ENCODE measurements at places on chromosomes 6 and 20.

DNA sequence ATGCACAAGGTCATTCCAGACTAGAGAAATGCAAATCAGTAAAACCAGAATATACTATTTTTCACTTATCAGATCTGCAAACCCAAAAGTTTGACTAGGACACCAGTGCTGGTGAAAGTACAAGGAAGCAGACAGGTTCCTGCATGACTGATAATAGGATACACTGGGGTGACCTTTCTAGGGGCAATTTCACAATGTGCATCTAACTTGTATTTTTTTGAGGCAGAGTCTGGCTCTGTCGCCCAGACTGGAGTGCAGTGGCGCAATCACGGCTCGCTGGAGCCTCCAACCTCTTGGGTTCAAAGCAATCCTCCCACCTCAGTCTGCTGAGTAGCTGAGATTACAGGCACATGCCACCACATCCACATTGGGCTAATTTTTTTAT, 11.4 kb downstream of the COMMD7 start:
- no peak for DNase-seq

GRCh38 chr6:84052204-84052882, 18.8 kb downstream of the MRAP2 start:
- peak; percentile 72 for DNase-seq

DNA sequence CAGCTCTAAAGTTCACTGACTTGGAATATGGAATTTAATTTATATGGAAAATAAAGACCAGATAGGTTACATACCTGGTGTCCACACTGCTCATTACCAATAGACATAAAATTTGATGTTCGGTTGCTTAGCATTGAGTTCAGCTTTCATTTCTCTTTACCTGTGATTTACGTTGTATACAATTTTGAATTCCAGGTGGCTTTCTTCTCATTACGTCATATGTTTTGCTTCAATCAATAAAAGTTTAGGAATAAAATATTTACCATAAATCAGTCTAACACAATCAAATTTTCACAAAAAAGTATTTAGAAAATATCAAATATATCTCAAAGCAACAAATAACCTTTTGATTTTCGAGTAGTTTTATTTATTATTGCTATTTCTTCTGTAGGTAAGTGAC, 40.8 kb downstream of the HDGFL1 start:
- no peak for DNase-seq

DNA sequence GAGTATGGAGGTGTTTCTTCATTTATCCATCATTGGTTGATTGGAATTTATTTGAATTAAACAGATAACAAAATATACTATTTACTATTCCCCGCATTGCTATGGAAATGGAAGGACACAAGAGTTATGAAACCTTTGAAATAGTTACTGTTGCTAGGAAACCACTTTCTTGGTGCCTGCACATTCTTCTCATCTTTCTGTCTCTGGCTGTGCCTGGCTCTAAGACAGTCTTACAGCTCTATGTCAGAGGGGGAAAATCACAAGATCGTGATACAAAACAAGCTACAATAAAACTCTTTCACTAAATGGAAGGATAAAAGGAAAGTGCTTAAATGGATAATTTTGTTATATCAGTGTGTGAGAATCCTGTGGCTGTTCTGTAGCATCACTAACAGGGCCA, 453.0 kb downstream of the LMBRD1 start:
- peak; percentile 38 for DNase-seq

GRCh38 chr20:3940905-3941304, 51.7 kb downstream of the PANK2 start:
- no peak for DNase-seq

- no peak for DNase-seq
These were observed 3.9 kb downstream of the EYA4 start for GRCh38 chr6:133245007-133245406.

DNA sequence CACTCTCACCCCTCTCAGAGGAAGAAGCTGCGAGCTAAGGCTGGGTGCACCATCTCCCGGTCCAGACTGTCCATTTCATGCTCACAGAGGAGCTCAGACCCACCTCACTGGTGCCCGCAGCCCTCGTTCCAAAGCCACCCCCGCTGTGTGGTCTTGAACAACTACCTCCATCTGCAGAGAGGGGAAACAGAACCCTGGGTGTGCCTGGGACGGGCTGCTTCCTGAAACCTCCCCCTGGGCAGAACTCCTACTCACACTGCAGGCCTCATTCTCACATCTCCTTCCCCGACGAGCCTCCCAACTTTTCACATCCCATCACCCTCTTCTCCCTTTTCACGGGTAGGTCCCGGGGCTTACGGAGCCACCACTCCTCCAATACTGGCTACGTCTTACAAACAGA, 18.1 kb downstream of the PMEPA1 start:
- no peak for DNase-seq
